ENCODE measurements at places on chromosomes 16 and 17. TPM values are rescaled to one million over a fixed set of nuclear protein-coding genes. Genes with fewer than 3 reads are reported as not detected.

GLYR1 gene
- total RNA-seq, result 128 TPM

FOXC2 gene
- 0.92 TPM for total RNA-seq

HBQ1 gene
- not detected for total RNA-seq

DNAI2 gene
- 0.32 TPM for total RNA-seq

SPN gene
- 9.0 TPM for total RNA-seq

All from mucosa of gallbladder (tissue), 1 donor.